ENCODE measurements at places on chromosomes 12 and 14. TPM values are rescaled to one million over a fixed set of nuclear protein-coding genes. Genes with fewer than 3 reads are reported as not detected.

The NRIP2 gene
- total RNA-seq: not detected

- no peak for DNase-seq
Observed at GRCh38 chr12:107320929-107321631, 227.7 kb upstream of the CRY1 start.

DNA sequence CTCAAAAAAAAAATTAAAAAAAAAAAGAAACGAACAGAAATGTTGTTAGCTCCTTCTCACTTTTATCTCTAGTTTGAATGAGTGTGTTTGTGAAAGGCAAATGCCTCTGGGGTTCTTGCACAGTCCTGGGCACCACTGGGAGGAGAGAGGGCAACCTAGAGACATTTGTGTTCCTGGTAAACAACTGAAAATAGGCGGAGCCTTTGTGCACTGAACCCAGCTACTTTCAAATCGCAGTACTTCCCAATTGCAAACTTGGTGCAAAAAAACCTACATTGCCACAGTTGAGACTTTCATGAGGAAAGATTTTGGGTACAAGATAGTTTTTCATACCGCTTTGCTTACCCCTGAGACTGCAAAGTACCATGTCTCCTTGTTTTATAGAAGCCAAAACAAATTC is 430.0 kb downstream of the ZFP36L1 start:
- no peak for DNase-seq

- no peak for DNase-seq
Observed at GRCh38 chr12:99390707-99391106, 256.8 kb upstream of the GARIN6 start.

- no peak for DNase-seq
Observed at GRCh38 chr14:72532686-72533454, 361.0 kb downstream of the DPF3 start.

- no peak for DNase-seq
Observed at GRCh38 chr14:71557351-71557750, 374.9 kb upstream of the RGS6 start.

DNA sequence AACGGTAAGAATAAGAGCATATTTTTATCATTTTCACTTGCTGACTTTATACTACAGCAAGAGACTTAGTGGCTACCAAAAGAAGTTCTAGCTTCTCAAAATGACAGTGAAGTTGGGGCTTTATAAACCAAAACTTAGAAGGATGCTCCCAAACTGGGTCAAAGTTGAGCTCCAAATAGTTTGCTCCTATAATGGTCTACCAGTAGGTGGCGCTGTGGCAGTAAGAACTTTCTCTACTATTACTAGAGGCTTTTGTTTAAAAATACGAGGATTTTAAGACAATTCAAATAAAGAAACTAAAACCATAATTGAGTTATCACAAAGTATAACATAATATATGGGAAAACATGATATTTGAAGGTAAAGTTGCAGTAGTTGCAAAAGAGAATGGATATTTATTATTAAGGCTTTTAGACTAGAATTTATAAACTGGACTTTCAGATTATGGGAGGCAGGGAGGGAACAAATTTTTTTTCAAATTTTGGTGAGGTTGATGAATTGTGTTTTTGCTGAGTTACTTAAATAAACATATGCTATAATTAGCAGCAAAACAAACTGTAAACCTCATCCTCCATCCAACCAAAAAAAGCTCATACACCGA is 75.0 kb downstream of the TGFB3 start:
- no peak for DNase-seq

DNA sequence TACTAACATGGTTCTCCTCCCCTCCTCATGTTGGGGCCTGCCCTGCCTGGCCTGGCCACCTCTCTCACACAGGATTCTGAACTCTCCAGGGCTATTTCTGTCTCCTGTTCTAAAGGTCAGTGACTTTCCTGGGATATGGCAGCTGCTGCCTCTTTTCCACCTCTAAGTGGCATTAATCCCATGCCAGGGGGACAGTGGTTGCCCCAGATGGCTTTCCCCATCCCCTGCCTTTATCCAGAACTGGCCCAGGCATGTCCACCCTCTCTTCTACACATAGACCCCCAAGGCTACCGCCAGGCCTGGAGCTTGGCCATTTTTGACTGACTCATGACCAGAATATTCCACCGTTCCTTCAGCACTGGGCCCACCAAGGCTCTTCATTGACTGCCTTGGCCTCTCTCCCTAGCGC is 90.4 kb downstream of the IRF2BPL start:
- no peak for DNase-seq

All from kidney epithelial cell (primary cell).